ENCODE measurements at places on chromosomes 11 and 22. TPM values are rescaled to one million over a fixed set of nuclear protein-coding genes. Genes with fewer than 3 reads are reported as not detected.

Gene OR52I2
- not detected for total RNA-seq

Gene TECTA
- total RNA-seq, result 0.51 TPM

Gene UBE2L6
- total RNA-seq, result 37.4 TPM

Gene TTC36
- 3.2 TPM for total RNA-seq

Gene SSTR3
- not detected for total RNA-seq

Gene PLAAT4
- total RNA-seq, result 2.3 TPM

Gene B4GALNT4
- total RNA-seq, result 5.6 TPM

Gene PLAAT3
- total RNA-seq, result 85.3 TPM

Gene TMPRSS4
- not detected for total RNA-seq

Gene ST14
- 0.34 TPM for total RNA-seq
